ENCODE measurements at places on chromosomes 7 and 10.

DNA sequence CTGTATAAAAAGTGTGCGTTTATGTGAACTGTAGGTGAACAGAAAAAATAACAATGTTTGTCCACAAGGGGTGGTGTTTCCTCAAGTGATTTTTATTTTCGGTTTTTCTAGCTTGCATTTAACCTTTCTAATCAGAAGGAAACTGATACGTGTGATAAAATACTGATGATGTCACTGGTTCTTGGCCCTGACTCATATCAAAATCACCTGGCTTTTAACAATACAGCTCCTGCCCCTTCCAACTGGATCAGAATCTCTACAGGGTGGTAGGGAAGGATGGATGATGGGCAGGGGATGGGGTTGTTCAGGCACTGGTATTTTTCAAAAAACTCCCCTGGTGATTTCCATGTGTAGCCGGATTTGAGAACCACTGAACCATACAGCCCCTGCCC, 10.9 kb downstream of the NPFFR1 start:
- DNase-seq, result no peak

DNA sequence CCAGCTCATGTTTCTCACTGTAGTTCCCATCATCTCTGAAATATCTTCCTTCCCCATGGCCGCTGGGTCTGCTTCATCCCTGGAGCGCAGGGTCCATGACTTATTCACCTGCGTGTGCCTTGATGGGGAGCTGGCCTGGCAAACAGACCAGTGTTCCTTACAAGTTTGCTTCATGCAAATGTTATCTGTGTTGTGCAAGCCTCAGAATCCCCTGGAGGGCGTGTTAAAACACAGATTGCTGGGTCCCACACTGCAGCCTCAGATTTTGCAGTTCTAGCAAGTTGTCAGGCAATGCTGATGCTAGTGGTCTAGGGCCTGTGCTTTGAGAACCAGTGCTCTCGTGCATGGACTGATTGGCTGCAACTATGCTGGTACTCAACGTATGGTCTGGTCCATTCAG, 7.2 kb upstream of the DMBT1 start:
- no peak for DNase-seq

DNA sequence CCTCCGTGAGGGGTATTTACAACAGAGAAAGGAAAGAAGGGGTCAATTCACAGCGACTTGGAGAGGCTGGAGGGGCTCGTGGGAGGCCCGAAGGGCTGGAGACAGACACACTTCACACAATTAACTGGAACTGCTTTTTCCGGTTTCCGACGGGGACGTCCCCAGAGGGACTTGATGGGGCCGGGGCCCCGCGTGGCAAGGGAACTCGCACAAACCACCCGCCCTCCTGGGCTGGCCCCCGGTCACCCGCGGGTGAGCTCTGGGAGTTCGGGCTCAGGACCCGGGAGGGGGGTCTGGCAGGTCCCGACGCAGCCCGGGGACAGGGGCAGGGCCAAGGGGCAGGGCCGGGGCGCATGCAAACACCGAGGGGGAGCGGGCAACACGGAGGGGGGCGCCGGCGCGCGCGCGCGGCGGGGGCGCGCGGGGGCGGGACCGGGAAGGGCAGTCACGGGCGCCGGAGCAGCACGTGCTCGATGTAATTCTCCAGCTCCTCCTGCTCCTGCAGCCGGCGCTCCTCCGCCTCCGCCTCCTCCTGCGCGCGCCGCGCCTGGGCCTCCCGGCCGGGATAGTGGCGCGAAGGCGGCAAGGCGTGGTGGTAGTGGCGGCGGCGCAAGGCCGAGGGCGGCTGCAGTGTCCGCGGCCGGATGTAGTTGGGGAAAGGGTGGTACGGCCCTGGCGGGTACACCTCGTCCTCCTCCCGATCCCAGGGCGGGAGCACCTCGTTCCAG, 2.7 kb downstream of the VGF start:
- DNase-seq, result no peak

DNA sequence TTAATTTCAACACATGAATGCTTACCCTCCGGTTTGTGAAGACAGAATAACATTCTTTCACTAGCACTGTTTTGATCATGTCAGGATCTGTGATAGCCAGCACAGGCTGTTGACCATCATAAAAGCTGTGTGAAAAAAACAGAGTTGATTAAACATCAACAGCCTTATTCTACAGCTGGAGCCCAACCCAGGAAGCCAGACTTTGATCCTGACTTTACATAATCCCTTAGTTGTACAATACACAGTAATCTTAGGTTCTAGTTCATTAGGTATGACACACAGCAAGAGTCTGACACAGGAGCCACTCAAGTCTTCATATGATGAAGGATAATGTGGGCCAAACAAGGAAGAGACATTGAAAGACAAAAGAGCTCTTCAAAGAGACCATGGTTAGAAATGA, 11.4 kb downstream of the CYP3A4 start:
- DNase-seq, result no peak

- DNase-seq, result no peak
Measured at GRCh38 chr7:69816501-69816900, 218.2 kb downstream of the AUTS2 start.

DNA sequence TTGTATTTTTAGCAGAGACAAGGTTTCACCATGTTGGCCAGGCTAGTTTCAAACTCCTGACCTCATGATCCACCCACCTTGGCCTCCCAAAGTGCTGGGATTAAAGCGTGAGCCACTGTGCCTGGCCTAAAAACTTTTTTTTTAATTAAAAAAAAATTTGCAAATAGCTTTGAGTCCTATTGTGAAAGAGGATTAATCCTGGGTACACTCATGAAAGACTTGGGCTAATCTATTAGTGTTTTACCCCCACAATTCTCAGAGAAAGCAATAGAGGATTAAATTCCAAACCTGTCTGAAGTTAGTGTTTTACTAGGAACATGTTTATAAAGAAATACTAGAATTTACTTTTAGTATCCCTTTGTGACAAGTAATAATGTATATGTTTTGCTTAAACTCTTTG, 76.9 kb upstream of the ITGB1 start:
- no peak for DNase-seq

- no peak for DNase-seq
Measured at GRCh38 chr10:129699722-129700340, 232.8 kb downstream of the MGMT start.

DNA sequence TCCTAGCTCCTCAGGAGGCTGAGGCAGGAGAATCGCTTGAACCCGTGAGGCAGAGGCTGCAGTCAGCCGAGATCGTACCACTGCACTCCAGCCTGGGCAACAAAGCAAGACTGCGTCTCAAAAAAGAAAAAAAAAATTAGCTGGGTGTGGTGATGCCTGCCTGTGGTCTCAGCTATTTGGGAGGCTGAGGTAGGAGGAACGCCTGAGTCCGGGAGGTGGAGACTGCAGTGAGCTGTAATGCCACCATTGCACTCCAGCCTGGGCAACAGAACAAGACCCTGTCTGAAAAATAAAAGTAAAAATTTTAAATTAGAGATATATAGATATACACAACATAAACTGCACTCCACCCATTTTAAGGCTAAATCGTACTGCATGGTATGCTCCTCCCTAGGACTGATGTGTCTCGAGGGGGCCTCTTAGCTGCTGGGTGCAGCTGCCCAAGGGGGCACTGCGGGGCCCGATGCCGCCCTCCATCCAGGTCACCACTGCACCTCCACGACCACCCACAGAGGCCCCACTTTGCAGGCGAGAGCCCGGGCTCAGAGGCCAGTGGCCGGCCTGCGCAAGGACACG, 40.9 kb upstream of the FOXK1 start:
- no peak for DNase-seq

GRCh38 chr10:29621161-29621560, 13.6 kb downstream of the SVIL start:
- DNase-seq, result no peak
